ENCODE measurements at places on chromosomes 2 and 18. TPM values are rescaled to one million over a fixed set of nuclear protein-coding genes. Genes with fewer than 3 reads are reported as not detected.

DNA sequence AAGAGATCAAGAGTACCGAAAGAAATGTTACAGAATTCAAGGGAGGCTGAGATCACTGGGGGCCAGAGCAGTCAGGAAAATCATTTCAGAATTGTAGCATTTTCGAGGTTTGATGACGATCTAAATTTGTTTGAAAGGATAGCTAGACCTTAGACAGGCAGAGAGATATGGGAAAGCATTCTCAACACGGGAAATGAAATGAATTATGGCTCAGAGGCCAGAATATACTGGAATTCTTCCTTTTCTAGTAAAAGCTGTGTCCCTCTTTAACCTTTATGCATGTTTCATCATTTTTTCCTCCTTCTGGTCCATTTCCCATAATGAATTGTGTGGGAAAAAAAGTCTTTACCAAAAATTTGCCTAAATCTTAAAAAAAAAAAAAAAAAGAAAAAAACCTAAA lies 78.8 kb downstream of the NABP1 start:
- H3K27ac ChIP-seq = no peak overlapping the region

- no peaks in the 10 kb centered on the region for H3K27me3 ChIP-seq
- H3K36me3 ChIP-seq = no peaks in the 10 kb centered on the region
- H3K4me3 ChIP-seq = no peak overlapping the region
- H3K27ac ChIP-seq = no peak overlapping the region
Measured at GRCh38 chr2:24618144-24618543, 127.1 kb downstream of the NCOA1 start.

DNA sequence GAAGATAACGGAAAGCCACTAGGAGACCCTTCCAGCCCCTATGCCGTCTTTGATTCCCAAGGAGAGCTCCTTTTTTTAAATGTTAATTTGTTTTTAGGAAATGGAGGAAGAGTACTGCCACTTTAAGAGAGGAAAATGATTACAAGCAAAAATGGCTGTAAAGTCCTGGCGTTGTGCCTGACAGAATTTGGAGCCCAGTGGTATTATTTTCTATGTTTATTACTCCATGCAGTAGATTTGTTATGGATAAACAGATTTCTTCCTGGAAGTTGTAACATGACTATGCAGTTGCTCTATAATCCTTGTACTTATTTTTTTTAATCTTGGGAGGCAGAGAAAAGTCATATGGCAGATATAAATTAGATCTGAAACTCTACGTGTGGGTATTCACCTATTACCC lies 141.3 kb downstream of the GBX2 start:
- no peaks in the 10 kb centered on the region for H3K4me1 ChIP-seq
- H3K36me3 ChIP-seq = no peaks in the 10 kb centered on the region
- no peak overlapping the region for H3K27ac ChIP-seq
- H3K27me3 ChIP-seq = no peaks in the 10 kb centered on the region
- no peak overlapping the region for H3K4me3 ChIP-seq

DNA sequence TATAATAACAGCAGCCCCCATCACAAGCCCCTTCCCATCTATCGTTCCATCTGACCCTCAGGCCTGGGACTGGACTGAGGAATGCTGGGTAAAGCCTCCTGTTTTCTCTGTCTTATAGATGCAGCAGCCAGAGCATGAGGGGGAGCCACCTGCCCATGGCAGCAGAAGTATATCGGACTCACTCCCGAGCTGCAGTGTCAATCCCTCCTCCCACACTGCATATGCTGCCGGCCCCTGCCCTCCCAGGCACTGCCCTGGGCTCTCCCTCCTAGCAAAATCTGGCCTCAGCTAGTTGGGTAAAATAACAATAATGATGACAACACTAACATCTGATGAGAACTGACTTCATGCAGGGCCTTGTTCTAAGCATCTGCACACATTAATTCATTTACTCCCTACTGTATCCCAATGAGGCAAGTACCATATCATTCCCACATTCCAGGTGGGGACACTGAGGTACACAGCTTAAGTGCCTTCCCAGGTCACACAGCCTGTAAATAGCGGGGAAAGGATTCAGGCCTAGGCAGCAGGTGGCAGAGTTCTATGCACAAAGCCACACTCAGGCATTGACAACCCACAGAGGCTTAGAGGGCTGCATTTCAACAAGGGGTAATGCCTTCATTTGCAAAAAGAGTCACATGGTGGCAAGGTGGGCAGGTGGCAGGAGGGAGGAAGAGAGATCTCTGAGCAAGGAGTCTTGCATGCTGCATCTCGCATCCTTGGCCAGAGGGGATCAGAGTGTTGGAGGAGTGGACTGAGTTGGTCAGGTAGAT lies 190.0 kb downstream of the ZBTB7C start:
- no peaks in the 10 kb centered on the region for H3K36me3 ChIP-seq
- H3K27ac ChIP-seq = no peak overlapping the region
- H3K4me3 ChIP-seq = no peak overlapping the region
- H3K27me3 ChIP-seq = peaks cover 3% of the 10 kb centered on the region
- no peaks in the 10 kb centered on the region for H3K4me1 ChIP-seq
- DNase-seq = no peak

GRCh38 chr2:201414099-201415023 lies 36.9 kb downstream of the TRAK2 start:
- no peaks in the 10 kb centered on the region for H3K27me3 ChIP-seq
- DNase-seq = no peak
- H3K36me3 ChIP-seq = peaks cover 22% of the 10 kb centered on the region
- no peak overlapping the region for H3K27ac ChIP-seq
- H3K4me1 ChIP-seq = peaks cover 27% of the 10 kb centered on the region

UGT1A10 gene
- total RNA-seq = not detected

GPR39 gene
- total RNA-seq = not detected

GRCh38 chr2:239467281-239467955 lies 66.6 kb upstream of the HDAC4 start:
- H3K36me3 ChIP-seq = no peaks in the 10 kb centered on the region
- H3K27me3 ChIP-seq = peaks cover 5% of the 10 kb centered on the region
- no peaks in the 10 kb centered on the region for H3K4me1 ChIP-seq
- no peak overlapping the region for H3K4me3 ChIP-seq

TUBA3E gene
- total RNA-seq = not detected

- H3K4me1 ChIP-seq = no peaks in the 10 kb centered on the region
- no peak overlapping the region for H3K4me3 ChIP-seq
- DNase-seq = no peak
- peaks cover 2% of the 10 kb centered on the region for H3K27me3 ChIP-seq
- no peak overlapping the region for H3K27ac ChIP-seq
Measured at GRCh38 chr2:204086167-204086566, 149.6 kb downstream of the ICOS start.

- DNase-seq = no peak
- no peaks in the 10 kb centered on the region for H3K27me3 ChIP-seq
- H3K36me3 ChIP-seq = peaks cover 66% of the 10 kb centered on the region
- H3K27ac ChIP-seq = peak overlapping the region; percentile 53
Measured at GRCh38 chr2:218281449-218281848, 10.9 kb downstream of the TMBIM1 start.

DNA sequence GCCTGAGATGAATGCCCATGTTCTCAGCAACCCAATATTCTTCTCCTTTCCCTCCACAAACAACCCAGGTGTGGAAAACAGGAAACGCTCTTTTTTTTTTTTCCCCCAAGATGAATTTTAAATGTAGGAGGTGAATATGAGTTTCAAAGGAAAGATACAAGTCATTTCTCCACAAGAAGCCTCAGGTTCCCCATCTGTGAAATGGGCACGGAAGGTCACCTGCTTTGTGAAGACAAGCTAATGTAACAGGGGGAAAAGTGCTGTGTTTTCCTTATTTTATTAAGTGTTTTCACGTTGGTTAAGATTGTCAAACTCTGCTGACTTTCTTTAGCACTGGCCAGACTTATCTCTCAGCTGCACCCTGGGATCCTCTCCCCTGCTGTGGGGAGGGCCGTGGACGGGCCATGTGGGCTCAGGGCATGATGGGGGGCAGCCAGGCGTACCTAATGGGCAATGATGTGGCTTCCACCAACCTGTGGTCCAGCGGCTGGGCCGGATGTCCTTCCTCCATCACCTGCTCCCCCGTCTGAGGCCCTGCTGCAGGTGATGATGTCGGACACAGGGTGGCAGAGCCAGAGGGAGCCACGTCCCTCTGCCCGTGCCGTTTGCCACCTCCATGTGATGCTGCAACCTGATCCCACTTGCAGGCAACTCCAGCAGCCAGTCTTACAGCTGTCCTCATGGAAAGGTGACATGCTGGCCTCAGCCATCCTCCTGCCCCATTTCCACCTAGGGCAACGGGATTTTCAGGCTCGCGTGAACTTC lies 130.0 kb upstream of the PXDN start:
- H3K27me3 ChIP-seq = peaks cover 8% of the 10 kb centered on the region
- H3K4me1 ChIP-seq = no peaks in the 10 kb centered on the region
- H3K4me3 ChIP-seq = no peak overlapping the region
- no peaks in the 10 kb centered on the region for H3K36me3 ChIP-seq
- no peak overlapping the region for H3K27ac ChIP-seq
- no peak for DNase-seq

ZSWIM2 gene
- not detected for total RNA-seq

DNA sequence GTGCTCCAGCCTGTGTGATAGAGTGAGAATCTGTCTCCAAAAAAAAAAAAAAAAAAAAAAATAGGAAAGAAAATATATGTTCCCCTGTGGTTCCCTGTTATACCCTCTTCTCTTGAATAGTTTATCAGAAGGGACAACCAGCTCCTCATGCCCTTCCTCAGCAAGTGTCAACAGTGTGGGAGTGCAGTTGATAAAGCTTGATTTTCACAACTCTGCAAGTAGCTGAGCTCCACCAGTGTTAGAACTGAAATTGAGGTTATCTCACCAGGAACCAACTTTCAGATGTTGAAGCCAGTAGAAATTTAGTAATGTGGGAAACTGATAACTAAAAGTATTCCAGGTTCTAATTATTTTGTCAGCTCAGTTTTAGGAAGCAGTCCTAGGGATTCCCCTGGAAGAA lies 25.1 kb downstream of the NEDD4L start:
- DNase-seq = no peak
- peaks cover 9% of the 10 kb centered on the region for H3K4me1 ChIP-seq
- no peaks in the 10 kb centered on the region for H3K36me3 ChIP-seq
- H3K27me3 ChIP-seq = no peaks in the 10 kb centered on the region

DNA sequence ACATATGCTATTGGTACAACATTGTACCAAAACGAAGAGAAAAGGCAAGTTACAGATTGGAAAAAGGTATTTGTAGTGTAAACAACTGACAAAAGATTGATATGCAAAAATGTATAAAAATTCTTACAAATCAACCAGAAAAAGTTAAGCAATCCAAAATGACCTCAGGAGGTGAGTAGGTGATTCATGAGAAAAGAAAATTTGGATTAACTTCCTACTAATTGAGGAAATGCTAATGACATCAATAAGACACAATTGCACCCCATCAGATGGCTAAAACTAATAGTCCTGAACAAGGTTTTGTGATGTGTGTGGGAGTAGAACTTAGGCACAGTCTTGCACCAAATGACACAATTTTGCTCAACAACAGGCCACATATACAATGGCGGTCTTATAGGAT lies 129.3 kb downstream of the COPS8 start:
- no peak for DNase-seq
- no peaks in the 10 kb centered on the region for H3K36me3 ChIP-seq
- H3K27me3 ChIP-seq = peaks cover 4% of the 10 kb centered on the region
- no peaks in the 10 kb centered on the region for H3K4me1 ChIP-seq
- no peak overlapping the region for H3K27ac ChIP-seq

GRCh38 chr2:25112113-25112512 lies 56.3 kb downstream of the POMC start:
- H3K36me3 ChIP-seq = no peaks in the 10 kb centered on the region
- no peak for DNase-seq
- peaks cover 5% of the 10 kb centered on the region for H3K27me3 ChIP-seq
- no peaks in the 10 kb centered on the region for H3K4me1 ChIP-seq
- no peak overlapping the region for H3K27ac ChIP-seq

GCG gene
- not detected for total RNA-seq
